Omental fat pad (tissue), 4 donors: ENCODE measurements at places on chromosomes 3 and 15.

DNA sequence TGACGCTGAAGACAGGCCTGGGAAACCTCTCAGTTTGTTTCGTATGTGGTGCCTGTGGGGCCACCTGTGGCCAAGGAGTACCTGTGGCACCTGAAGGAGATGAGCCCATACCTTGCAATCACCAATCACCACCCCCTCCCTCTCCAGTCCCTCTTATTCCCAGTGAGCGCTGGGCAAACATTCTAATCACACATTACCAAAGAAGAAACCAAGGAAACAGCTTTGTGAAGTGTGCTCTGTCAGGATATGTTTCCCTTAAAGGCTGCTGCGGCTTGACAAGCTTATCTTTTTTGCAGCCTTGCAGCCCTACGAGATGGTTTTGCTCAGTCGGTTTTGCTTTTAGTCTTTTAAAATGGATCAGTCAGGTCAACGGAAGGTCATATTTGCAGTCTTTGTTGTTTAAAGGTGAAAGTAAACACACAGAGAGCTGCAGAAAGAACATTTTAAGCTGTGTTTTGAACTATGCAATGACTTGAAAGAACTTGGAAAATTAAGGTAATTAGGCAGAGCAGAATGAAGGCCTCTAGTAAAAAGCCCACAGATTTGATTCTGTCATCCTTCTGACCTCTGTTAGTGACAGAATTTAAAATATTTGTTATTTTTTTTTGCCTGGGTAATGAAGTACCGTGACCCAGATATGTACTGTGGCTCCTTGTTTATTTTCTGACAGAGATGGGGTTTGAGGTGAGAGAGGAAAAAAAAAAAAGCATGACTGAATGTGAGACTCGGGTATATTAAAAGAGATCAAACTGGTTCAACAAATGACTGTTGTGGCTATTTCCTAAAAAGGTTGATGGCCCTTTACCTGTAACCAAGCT lies 461.4 kb downstream of the NSUN3 start:
- no peak for DNase-seq

DNA sequence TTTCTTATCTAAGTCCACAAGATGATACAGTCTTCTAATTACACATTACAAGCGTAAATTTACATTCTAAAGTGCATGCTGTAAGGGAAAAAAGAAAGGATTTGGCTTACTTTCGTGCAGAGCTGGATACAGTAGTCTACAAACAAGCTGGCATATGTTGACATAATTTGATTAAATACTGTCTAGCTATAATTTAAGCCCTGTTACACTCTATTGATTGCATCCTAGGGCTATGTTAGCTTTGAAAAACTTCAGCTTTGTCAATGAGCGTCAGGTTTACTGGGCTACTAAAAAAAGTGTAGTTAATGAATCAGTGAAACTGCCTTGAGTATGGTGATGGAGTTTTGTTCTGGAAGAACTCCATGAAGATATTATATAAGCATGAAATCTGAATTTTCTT lies 24.5 kb upstream of the PLCL2 start:
- no peak for DNase-seq

GRCh38 chr3:49654955-49655556 lies 19.1 kb upstream of the APEH start:
- DNase-seq, result no peak

DNA sequence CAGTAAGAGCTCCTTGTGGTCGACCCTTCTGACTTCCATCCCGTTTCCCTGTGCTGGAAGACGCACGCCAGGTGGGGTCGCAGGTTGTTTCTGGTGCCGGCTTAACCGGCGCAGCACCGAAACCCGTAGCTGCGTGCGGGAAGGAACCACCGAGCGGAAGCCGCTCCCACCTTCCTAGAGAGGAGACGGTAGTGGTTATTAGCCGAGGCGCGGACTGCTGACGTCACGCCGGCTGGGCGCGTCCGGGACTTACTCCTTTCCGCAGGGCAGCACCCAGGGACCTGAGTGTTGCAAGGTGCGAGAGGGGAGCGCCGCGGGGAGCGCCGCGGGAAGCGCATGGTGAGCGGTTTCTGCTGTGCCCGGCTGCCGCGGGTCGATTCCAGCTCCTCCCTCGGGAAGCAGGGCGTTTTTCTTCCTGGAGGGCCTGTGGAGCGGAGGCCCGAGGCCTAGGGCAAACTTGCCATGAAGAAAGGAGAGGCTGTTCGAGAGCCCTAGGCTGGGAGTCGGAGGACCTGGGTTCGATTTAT lies at the start of gene ZNF501:
Gene ZNF501, plus strand, starts transcription at position 252 of the 527 bp plus-strand sequence. CDS start 4,787 bp downstream, outside the sequence.
- DNase-seq, result peak; percentile 87

- no peak for DNase-seq
Observed at GRCh38 chr15:76711351-76711827, 193.8 kb downstream of the SCAPER start.

DNA sequence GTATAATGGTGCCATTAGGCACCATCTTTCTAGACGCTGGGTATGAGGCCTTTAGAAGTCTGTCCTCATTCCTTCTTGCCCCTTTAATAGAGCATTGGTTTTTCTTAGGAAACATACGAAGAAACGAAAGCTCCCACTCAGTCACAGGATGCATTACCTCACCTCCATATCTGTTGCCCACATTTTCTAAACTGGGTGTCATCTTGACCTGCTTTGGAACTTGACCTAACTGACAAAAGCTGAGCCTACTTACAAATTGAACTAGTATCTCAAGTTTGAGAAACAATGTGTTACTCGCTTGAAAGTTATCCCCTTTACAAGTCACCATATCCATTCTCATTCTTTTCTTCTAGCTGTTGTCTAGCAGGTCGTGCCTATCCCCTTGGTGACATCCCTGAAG lies 102.7 kb downstream of the VPS8 start:
- DNase-seq, result no peak

DNA sequence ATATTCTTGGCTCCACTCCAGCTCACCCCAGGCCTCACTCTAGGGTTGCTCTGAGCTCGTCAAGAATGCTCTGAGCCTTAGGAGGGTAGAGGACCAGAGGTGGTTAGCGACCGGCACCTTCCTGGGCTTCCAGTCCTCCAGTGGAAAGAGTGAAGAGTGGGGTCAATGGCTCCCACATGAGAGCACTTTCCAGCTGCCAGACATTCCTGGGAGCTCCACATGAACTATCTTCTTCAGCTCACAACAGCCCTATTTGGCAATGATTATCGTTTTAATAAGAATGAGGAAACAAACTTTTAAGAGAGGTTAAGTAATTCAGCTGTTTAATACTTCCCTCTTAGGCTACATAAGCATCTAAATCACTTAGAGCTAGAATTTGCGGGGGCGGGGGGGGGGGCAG lies 139.3 kb downstream of the STT3B start:
- no peak for DNase-seq

GRCh38 chr3:171458071-171458863 lies 1.9 kb downstream of the TNIK start:
- no peak for DNase-seq

- no peak for DNase-seq
Observed at GRCh38 chr15:78162038-78162437, 12.9 kb downstream of the IDH3A start.

- DNase-seq, result no peak
Observed at GRCh38 chr3:180175572-180175971, 138.8 kb upstream of the PEX5L start.

DNA sequence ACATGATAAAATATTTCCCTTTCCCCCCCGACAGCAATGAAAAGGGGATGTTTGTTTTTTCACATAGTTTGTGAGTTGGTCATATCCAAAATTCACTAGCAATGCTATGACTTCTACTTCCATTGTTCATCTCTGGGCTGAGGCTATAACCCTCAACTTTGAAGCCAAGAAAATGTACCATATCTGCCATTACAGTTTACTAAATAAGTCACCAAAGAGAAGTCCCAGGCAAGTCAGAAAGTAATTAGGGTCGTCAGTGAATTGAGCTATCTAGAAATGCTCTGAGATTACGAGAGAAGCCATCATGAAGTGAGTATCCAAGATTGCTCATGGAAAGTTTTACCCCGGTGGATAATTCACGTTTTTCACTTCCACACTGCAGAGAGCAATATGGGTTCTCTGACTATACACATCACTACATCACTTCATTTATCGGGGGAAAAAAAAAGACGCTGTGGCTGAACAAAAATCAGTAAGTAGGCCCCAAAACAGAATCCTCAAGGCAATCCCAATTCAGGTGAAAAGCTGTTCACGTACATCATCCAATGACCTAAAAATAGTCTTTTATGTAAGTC lies 1.4 kb downstream of the PEAK1 start:
- no peak for DNase-seq

GRCh38 chr3:185949515-185949914 lies 11.7 kb upstream of the TRA2B start:
- no peak for DNase-seq

DNA sequence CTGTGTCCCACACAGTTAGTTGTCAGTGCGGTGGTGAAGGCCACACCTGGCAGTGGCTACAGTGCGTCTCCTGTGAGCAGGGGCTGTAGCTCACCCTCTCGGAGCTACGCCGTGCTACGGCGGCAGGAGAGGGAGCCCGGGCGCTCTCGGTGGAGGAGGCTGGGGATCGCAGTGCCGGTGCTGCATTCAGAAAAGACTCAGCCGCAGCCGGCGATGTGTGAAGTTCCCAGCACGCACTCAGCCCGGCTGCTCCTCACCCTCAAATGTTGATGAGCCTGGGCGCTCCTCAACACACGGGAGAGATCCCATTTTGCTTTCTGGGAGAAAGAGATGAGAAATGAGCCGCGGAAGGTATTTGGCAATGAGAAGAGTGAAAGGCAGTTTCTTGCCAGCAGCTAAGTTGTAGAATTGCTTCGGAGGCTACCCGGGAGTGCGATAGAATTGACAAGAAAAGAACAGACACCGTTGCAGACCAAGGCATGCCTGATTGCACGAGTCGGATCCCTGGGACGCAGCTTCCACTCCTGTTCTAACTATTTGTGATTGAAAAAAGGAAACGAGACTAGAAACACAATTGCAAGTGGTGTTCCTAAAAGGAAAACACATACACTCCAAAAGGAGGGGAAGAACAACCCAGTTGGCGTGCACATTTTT lies at the start of gene UNC13C:
Gene UNC13C, plus strand, starts transcription at position 189 of the 654 bp plus-strand sequence. CDS start 34,463 bp downstream, outside the sequence.
- no peak for DNase-seq

GRCh38 chr3:45333549-45333948 lies 54.8 kb upstream of the LARS2 start:
- DNase-seq, result no peak

GRCh38 chr15:69780374-69780773 lies 317.3 kb downstream of the TLE3 start:
- no peak for DNase-seq

DNA sequence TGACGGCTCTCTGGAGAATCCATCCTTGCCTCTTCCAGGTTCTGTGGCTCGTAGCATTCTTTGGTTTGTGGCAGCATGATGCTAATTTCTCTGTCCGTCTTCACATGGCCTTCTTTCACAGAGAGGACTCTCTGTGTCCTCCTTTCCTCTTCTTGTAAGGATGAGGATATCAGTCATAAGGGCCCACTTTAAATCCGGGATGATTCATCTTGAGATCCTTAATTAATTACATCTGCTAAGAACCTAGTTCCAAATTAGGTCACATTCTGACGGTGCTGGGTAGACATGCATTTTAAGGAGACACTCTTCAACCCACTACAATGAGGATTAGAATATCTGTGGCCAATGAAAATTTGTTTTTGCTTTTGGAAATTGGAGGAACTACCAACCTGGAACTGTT lies 15.7 kb upstream of the GXYLT2 start:
- no peak for DNase-seq

- no peak for DNase-seq
Observed at GRCh38 chr3:13866041-13866965, 13.6 kb downstream of the WNT7A start.

GRCh38 chr3:30437171-30437601 lies 169.2 kb upstream of the TGFBR2 start:
- DNase-seq, result peak; percentile 22

DNA sequence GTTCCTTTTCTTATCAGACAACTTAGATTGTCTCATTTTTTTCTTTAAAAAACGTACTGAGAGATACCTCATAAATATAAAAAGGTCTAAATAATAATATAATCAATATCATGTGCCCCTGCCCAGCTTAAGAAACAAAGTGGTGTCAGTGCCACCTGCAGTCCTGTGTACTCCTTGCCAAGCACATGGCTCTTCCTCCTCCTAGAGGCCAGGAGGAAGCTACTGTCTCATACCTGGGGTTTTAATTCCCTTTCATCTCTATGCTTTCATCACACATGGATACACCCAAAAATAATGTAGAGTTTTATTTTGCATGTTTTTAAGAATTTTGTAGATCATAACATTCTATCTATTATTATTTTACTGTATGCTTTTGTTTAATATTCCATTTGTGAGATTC lies 98.6 kb upstream of the C15orf61 start:
- DNase-seq, result no peak

GRCh38 chr3:9595877-9596276 lies 42.3 kb upstream of the LHFPL4 start:
- DNase-seq, result no peak

DNA sequence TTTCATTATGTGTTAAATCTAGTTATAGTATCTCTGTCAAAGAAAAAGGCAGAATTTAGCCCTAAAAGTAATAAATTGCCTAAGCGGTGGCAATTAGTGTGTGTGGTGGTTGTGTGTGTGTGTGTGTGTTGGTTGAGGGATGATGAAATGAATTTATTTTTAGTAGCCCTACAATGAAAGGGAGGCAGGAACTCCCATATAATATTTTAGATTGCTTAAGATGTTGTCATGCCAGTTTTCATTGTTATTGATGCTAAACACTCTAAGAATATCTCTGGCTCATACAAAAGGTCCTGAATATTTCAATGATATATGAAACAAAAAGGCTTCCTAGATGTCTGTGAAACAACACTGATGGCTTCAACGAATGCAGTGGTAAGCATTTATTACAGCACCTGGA lies 140.6 kb upstream of the TBC1D5 start:
- no peak for DNase-seq

- no peak for DNase-seq
Observed at GRCh38 chr15:90036806-90037510, 35.8 kb downstream of the ZNF710 start.

- no peak for DNase-seq
Observed at GRCh38 chr3:89380016-89380415, 272.6 kb downstream of the EPHA3 start.

- no peak for DNase-seq
Observed at GRCh38 chr15:31004220-31004733, 12.8 kb upstream of the MTMR10 start.

DNA sequence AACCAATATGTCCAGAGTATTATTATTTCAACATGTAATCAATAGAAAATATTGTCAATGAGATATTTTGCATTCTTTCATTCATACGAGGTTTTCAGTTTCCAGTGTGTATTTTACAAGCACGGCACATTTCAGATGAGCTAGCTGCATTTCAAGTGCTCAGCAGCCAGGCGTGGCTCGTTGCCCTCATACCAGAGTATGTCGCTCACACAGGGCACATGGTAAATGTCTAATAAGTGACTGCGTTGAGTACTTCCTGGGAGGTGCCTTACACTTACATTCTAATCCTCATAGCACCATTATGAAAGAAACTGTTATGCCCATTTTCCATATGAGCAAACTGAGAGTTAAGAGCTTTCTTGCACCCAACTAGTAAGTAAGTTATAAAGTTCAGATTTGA lies 47.4 kb downstream of the TMEM266 start:
- DNase-seq, result no peak
